Stimulated activated CD4-positive, alpha-beta T cell treated with anti-CD3 and anti-CD28 coated beads, TNF-alpha, amount 100 ng/mL, for 1 hour (primary cell): ENCODE measurements at places on chromosomes 12 and 14.

GRCh38 chr12:42757624-42758119, 168.1 kb upstream of the PRICKLE1 start:
- no peak for DNase-seq

DNA sequence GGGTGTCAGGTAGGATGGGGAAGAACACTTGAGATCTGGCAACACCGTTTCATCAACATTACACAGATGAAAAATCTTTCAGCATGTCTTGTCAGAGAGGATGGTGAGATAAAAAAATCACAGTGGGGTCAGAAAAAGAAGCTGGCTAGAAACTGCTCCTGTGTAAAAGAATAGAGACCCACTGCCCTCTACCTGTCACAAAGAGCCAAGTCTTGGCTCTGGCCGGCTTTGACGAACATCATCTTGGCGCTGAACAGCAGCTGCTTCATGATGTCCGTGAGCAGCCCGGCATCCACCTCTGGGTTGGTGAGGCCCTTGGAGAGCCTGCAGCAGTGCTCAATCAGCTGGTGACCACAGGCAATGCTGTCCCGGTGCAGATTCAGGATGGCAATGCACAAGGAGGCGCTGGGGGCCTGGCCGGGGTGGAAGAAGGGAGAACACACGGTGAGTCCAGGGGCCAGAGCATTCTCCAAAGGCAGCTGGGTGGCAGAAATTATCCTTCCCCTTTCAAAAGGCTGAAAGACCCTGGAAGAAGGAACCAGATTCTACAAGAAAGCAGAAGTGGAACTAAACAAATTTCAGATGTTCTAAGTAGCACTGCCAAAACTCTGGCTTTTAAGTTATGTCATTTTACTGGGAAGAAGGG, 50.2 kb downstream of the ZFYVE26 start:
- no peak for DNase-seq

DNA sequence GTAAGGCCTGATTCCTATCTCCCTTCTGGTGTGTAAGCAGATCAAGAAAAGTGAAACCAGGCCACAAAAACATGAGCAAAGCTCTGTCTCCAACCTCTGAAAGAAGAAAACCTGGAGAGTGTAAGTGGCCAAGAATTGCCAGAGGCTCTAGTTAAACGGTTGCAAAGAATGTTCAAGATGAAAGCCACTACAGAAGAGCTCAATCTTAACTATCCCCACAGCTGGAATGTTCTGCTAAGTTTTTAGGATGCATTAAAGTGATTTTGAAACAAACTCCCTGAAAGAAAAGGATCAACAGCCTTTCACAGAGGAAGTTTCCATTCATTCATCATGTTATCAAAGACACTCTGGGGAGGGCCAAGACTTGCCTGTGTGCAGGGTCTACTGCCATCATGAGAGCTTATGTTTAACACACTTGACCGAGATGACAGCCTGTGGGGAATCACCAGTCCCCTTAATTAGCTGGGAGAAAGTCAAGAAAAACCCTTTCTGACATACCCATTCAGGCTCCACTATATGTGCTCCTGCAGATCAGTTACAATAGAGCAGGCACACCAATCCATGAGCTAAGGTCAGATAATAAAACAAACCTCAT, 128.0 kb upstream of the OVCH1 start:
- DNase-seq: no peak

GRCh38 chr12:2553388-2554126, 241.2 kb upstream of the FKBP4 start:
- DNase-seq: no peak

DNA sequence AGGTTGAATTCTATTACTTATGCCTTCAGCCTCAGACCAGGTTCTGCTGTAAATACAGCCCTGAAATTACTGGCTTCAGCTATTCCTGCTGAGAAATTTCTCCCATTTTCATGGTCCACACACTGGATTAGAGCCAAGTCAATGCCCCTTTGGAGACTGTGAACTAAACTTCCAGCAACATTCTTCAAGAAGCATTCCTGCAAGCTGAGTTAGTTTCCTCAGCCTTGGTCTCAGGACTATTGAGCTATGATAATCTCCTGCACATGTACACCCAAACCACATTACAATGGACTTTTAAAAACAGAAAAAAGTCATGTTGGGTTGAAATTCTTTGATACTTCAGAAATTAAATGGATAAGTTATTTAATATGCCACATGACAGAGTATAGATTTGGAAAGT, 58.0 kb upstream of the AVPR1A start:
- DNase-seq: no peak

- peak; percentile 42 for DNase-seq
Measured at GRCh38 chr12:52151837-52152783, 39.7 kb downstream of the KRT80 start.

DNA sequence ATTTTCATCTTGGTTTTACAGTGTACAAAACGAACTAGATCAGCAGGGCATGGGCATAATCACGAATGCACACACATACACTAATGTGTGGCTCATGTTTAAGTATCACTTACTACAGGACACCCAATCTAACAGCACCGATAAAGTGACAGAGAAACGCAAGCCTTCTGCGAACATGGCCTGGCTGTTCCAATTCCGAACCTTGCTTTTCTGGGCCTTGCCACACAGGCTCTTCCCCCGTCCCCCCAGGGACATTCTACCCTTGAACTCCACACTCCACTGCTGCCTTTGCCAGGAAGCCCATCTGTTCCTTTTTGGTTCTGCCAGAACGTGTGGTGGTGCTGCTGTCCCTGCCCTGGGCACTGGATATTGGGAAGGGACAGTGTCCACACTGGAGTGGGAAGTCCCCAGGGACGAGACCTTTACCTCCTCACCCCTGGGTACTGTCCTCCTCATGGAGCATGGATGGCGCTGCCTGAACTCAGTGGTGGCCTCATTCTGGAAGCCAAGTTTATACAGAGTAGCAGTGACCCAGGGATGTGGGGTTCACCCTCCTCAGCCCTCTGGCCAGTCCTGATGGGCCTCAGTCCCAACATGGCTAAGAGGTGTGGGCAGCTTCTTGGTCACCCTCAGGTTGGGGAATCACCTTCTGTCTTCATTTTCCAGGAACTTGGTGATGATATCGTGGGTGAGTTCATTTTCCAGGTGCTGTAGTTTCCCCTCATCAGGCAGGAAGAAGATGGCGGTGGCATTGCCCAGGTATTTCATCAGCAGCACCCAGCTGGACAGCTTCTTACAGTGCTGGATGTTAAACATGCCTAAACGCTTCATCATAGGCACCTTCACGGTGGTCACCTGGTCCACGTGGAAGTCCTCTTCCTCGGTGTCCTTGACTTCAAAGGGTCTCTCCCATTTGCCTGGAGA, 7.9 kb downstream of the SERPINA1 start:
- DNase-seq: no peak

DNA sequence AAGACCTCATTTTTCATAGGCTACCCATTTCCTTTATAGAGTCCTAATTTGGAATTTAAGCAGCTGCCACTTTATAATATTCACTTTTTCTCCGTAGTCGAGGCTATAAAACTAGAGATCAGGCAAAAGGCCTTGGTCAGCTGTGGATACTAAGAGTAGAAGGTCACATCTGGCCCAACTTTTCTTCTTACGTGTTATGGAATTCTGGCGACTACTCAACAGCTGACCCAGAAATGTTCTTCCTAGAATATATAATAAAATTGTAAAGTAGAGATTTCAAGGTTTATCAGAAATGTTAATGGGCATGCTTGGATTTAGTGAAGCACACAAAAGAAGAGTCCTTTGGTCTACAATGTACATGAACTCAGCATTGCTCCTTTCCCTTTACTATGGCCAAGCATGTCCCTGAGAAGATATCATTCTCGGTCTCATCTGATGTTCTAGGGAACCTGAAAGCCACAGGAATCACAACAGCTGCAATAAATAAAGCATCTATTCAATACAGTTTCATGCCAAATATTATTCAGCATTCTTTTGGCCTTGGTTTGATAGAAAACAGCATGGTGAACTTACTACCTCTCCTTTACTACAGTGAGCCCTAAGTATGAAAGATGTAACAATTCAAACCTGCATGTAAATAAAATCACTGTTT, 261.4 kb upstream of the NPAS3 start:
- no peak for DNase-seq

- no peak for DNase-seq
Measured at GRCh38 chr14:76710056-76711010, 50.9 kb upstream of the VASH1 start.

DNA sequence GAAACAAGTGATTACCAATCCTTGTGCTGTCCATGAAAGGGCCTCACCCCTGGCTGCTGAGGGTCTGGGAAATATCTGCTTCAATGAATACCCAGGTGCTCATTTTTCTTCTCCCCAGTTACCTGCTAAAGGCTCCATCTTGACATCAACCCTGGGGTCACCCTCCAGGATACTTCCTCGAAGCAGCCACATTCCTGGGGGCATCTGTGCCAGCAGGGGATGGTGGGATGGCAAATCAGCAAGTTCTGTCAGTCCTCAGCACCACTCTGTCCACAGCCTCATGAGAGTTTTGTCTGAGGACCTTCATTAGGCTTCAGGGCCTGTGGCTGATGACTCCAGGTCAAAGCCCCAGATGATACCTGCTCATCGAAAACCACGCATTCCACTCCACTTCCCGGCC, 124.8 kb downstream of the ZFP36L1 start:
- DNase-seq: no peak

- DNase-seq: no peak
Measured at GRCh38 chr12:113233967-113234366, 12.7 kb downstream of the TPCN1 start.

DNA sequence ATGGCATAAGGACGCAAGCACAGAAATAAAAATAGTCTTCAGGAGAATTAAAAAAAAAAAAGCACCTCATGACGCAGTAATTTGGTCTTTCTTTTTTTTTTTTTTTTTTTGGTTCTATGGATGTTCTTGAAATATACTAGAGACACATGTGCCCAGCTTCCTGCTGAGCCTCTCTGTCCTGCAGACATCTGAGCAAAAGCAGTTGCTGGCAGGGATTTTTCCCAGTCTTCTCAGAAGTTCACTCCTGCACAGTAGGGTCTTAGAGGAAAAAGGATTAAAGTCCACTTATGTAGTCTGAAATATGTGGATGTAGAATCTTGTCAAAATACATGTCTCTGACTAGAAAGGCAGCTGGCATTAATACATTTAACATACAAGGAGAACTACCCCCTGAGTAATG, 1888.1 kb upstream of the SEL1L start:
- no peak for DNase-seq

DNA sequence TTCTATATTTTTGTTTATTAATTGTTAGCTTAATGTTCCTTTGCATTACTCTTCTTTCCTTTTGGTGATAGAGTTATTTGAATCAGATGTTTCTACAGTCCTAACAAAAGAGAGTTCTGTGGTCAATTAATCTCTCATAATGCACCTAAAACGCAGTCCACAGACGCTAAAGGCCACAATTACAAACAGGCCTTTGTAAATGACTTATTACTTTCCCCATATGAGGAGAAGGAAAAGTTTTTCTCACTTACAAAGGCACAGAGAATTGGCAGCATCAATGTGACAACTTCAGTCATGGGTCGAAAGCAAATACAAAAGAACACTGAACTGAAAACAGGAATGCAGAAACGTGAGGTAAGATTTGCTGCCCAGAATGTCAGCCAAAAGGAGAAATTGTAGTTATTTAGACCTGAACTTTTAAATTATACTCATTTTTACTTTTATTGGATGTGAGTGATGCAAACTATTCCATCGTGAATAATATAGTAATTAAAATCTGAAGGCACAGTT, 142.0 kb upstream of the SYT10 start:
- DNase-seq: no peak

DNA sequence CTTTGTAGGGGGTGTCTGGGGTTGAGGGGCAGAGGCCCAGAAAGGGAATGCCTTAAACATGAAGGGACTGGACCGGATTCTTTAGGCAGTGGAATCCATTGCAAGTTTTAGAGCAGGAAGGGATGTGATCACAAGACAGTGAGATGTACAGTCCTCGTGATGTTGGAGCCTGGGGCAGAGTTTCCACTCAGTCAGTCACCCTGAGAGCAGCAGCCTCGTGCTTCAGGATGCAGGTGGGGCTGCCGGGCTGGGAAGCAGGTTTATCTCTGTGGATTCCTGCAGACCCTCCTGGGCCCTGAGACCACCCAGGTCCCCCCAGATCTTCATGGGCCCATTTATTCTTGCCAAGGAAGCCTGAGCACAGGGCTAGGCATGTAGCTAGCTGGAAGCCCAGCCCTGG, 38.5 kb downstream of the RIN3 start:
- DNase-seq: no peak

- DNase-seq: no peak
Measured at GRCh38 chr12:122293081-122293480, 26.8 kb upstream of the VPS33A start.
